ENCODE measurements at places on chromosomes 1 and 21. TPM values are rescaled to one million over a fixed set of nuclear protein-coding genes. Genes with fewer than 3 reads are reported as not detected.

DNA sequence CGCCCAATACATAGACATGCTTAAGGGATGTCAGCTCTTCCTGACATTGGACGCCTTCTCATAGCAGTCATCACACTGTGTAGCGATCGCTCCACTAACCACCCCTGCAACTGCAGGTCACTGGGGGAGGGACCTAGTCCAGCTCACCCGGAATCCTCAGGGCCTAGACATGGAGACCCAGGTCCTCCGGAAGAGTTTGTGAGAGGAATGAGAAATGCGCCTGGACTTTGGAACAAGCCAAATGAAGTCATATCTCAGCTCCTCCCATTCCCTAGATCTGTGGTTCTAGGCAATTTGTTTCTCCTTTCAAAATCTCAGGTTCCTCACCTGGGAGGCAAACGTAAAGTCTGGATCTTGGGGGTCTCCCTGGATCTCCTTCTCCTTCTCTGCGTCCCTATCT, 253.3 kb downstream of the KAZN start:
- DNase-seq = no peak

- DNase-seq = no peak
Observed at GRCh38 chr21:35134309-35134708, 85.2 kb upstream of the RUNX1 start.

DNA sequence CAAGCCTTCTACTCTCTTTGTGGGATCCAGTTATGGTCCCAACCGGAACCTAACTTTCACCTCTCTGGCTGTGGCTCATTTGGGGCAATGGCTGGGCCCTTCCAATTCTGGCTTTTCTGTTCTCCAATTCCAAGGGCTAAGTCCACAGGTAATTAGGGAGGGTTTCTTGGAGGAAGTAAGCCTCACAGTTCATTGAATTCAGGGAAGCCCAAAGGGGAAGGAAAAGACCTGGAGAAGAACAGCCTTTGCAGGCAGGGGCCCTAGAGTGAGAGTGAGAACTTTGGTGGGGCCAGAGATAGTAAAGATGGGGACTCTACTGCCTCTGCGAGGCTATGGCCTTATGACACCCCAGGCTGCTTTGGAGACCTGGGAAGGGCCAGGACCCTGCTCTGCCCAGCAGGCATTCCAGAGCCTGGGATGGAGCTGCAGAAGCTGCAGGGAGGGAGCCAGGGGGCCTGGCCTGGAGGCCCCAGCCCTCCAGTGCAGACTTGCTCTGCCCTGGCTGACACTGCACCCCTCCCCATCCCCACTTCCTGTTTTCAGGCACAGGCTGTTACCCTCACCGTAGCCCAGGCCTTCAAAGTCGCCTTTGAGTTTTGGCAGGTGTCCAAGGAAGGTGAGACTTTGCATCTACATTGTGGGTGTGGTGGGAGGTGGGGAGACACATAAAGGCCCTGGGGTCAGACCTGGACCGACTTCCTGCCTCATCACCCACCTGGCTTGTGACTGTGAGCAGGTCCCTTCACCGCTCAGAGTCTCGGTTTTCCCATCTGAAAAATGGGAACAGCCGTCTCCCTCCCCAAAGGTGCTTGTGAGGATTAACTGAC, 18.9 kb downstream of the LDLRAP1 start:
- no peak for DNase-seq

The PCP4L1 gene
- polyA plus RNA-seq = 0.21 TPM

DNA sequence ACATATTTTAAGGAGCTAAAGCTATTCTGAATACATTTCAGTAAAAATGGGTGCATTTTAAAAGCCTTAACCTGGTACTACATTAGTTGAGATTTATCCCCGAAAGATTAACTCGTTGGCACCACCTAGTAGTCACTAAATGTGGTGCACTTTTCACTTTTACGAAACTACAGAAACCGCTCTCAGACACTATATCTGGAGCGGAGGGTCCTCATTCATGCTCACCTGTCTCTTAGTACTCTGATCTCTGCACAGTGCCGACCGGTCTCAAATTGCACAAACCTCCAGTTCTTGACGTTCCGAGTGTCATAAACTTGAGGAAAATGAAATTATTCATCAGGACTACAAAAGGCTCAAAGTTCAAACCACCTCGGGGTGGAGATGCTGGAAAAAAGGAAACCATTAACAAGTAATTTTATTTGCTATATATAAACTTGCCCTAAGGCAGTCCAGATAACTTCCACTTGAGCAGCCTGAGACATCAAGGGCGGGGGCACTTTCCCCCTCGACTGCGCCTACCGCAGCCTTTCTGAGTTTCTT, 722 bp downstream of the LZIC start:
- DNase-seq = no peak

GRCh38 chr1:107526524-107527198, 385.8 kb downstream of the NTNG1 start:
- DNase-seq = no peak

GRCh38 chr1:89950703-89951102, 44.2 kb upstream of the ZNF326 start:
- DNase-seq = no peak

DNA sequence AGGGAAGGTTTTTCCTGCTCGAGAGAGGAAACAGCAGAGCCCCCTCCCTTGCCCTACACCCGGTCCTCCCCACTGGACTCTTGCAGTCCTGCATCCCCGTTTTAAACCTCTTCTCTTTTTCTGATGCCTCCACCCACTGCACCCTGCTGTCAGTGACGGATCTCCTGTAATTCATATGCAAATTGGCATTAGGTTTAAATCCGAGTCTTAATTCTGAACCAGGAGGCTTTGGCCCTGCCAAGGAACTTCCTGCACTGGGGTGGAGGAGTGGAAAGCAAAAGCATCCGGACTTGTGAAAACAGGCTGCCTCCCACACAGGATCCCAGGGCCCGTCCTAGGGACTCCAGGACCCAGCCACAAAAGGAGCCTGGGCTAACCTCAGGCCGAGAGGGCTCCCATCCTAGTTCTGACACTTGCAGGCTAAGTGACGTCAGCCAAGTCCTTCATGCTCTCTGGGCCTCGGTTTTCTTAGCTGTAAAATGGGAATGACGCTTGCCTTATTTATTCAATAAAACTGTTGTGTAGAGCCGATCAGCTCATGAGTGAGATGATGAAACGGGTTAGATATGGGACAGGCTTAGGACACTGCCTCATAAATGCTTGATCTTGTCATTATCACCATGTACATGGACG, 613.3 kb downstream of the AJAP1 start:
- no peak for DNase-seq

DNA sequence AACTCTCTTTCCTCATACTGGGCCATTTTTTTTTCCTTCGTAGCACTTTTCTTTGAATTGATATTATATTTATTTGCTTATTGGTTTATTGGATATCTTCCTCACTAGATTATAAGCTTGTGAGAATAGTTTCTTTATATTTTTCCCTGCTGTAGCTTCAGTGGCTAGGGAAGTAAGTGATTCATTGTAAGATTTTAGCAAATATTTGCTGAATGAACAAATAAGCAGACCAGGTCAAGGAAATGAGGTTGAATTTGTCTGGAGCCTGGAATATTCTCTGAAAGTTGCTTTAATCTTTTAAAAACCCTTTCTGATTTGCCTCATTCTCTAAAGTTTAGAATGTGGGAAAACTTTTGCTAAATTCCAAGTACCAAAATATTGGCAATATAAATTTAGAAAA, 80.2 kb downstream of the RABGAP1L start:
- DNase-seq = no peak

The FCRL3 gene
- 0.03 TPM for polyA plus RNA-seq

DNA sequence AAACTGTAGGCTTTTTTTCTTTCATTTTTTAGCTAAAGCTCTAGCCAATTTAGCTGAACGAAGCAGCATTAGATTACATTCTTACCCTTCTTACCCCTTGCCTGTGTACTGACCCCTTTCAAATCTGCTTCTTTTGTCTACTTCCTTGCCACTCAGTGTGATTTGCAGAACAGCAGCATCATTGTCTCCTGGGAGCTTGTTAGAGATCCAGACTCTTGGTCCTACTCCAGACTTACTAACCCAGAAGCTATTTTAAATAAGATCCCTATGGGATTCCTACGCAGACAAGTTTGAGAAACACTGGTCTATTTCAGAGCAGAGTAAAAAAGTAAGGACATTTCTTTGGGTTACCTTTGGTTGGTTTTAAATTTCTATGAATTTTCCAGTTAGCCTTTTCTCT, 13.8 kb downstream of the LRRC39 start:
- DNase-seq = no peak

The CDK18 gene
- polyA plus RNA-seq = 1.5 TPM

GRCh38 chr1:218254296-218254946, 30.7 kb upstream of the RRP15 start:
- no peak for DNase-seq

- no peak for DNase-seq
Observed at GRCh38 chr1:201053155-201053860, 29.8 kb upstream of the KIF21B start.

- no peak for DNase-seq
Observed at GRCh38 chr1:212728606-212729005, 29.0 kb upstream of the BATF3 start.

The ARHGEF10L gene
- polyA plus RNA-seq = 36.1 TPM

GRCh38 chr1:70840260-70840953, 207.2 kb downstream of the PTGER3 start:
- no peak for DNase-seq

DNA sequence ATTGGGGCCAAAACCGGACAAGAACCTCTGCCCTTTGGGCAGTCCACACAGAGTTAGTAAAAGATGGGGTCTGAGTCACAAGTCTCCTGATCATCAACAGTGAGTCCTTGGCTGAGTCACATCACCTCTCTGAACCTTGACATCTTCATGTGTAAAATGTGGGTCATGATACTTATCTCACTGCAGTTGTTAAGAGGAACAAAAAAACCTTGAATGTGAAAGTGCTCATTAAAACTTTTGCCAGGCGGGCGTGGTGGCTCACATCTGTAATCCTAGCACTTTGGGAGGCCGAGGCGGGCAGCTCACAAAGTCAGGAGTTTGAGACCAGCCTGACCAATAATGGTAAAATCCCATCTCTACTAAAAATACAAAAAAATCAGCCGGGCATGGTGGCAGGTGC, 15.7 kb downstream of the S100A16 start:
- no peak for DNase-seq

GRCh38 chr1:229768232-229768631, 142.2 kb downstream of the URB2 start:
- no peak for DNase-seq

GRCh38 chr1:2413495-2414296, 1.3 kb upstream of the PEX10 start:
- no peak for DNase-seq

DNA sequence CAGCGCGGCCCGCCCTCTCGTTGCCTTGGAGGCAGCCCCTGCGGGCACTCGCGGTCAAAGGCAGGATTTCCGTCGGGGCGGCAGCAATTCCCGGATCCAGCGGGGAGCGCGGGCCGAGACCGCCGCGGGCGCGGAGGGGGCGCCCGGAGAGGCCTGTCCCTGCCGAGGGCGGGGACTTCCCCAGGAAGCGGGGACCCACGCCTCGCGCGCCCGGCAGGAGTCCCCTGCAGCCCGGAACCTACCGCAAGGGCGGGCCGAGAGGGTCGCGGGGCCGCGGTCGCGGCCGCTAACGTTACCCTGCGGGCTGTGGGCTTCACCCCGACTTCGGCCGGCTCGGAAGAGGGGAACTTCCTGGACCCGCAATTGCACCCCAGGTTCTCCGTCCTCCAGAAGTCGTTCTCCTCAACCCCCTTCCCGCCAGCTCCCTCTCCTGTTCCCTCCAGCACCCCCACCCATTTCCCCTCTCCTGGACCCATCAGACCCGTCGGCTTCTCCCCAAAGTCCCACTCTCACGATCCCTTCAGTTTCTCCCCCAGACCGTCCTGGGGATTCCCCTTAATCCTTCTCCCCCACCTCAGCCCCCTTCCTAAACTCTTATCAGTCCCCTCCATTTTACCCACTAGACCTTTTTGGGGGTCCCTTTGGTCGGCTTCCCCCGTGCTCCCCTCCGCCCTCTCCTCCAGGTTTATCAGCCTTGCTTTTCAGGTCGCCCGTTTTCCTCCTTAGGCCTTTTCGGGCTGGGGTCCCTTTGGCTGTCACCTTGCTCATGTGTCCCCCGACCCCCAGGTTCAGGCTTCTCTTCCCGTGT, 604 bp downstream of the FGR start:
- DNase-seq = peak; percentile 74

GRCh38 chr1:153957744-153958110, 685 bp downstream of the CRTC2 start:
- no peak for DNase-seq

- no peak for DNase-seq
Observed at GRCh38 chr21:44957047-44957831, 17.4 kb downstream of the SLX9 start.

The FMN2 gene
- 0.64 TPM for polyA plus RNA-seq

GRCh38 chr1:19534281-19534680, 48.9 kb upstream of the CAPZB start:
- DNase-seq = no peak

- no peak for DNase-seq
Observed at GRCh38 chr1:17658837-17659236, 96.3 kb upstream of the ACTL8 start.

DNA sequence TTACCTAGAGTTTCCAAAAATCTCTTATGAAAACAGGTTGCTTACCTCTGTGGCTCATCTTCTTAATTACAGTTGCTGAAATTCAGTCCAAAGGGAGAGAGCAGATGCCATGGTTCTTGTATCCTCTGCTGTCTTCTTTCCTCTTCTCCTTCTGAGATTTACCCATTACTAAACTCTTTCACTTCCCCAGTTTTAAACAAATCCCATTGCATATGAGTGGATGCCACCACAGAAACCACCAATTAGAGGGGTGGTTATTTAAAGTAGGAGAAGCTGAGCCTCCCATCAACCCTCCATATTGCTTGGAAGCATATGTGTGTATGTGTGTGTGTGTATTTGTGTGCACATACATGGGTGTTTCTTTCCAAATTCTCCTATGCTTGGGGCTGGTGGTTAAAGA, 128.5 kb upstream of the KCNK1 start:
- DNase-seq = no peak

GRCh38 chr1:113769601-113769970, 10.3 kb upstream of the PHTF1 start:
- DNase-seq = no peak

GRCh38 chr1:174818951-174819350, 180.8 kb upstream of the CACYBP start:
- no peak for DNase-seq

DNA sequence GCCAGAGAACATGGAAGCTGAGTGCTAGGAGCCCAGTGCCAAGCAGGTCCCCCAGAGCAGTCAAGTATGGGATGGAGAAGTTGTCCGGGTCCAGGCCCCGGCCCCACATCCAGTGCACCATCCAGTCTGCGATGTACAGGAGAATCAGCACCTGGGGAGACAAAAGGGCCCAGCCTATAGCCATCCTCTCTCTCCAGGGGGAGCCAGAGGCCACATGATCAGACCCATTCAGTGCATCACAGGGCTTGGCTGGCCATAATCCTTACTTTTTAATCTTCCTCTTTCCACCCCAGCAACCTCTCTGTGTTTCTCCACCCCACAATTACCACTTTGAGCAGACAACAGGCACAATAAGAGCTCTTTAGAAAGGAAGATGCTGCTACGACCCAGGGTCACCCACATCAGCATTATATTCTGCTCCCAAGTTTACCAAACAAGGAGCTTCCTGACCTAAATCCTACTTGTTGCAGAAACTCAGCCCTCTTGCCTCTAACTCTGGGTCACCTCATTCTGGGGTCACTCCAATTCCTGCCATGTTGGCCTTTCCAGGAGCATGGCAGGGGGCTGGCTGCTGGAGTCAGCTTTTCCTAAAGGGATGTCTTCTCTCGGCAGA, 16.4 kb upstream of the RAB29 start:
- DNase-seq = peak; percentile 55

GRCh38 chr21:42748620-42749176, 95.3 kb downstream of the PDE9A start:
- no peak for DNase-seq

The PHGDH gene
- polyA plus RNA-seq = 2.7 TPM
